ENCODE measurements at places on chromosomes 5 and 9.
A peak's percentile ranks its signal among the peaks of the same experiment; 100 is the strongest.

- no peak for DNase-seq
These were observed 8.5 kb downstream of the SH3PXD2B start for GRCh38 chr5:172445866-172446265.

GRCh38 chr5:67045816-67046740 is 150.5 kb downstream of the CD180 start:
- DNase-seq, result no peak

DNA sequence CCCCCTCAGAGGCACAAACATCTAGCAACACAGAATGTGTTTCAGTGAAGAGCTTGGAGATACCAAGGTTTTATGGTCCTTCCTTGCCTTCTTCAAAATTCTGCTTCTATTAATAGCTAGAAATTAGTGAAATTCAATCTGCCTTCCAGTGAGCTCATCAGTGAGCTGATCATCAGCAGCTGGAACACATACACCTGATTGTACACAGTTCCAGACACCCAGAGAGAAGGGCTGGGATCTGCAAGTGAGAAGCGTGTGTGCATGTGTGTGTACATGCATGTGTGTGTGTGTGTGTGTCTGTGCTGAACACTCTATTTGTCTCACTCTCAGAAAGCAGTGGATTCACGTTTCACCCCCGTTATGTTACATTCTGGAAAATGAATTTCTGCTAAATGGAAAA is 28.5 kb downstream of the CFAP90 start:
- DNase-seq, result no peak

DNA sequence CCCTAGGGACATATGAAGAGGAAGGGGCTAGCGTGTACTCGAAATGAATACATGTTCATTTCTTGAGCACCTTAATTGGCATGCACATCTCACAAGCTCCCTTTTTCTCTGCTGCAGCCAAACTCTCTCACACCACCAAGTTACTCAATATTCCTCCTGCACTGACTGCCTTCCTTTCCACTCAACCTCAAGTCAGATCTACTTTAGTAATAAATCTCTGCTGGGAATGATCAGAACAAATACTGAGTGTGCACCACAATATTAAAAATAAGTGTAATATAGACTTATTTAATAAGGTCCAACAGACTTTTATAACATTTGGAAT is 995.8 kb upstream of the WWC1 start:
- no peak for DNase-seq

- peak; percentile 91 for DNase-seq
These were observed 24.5 kb upstream of the DUSP1 start for GRCh38 chr5:172795318-172795977.

GRCh38 chr9:127489471-127490115 is 38.3 kb downstream of the LRSAM1 start:
- no peak for DNase-seq

DNA sequence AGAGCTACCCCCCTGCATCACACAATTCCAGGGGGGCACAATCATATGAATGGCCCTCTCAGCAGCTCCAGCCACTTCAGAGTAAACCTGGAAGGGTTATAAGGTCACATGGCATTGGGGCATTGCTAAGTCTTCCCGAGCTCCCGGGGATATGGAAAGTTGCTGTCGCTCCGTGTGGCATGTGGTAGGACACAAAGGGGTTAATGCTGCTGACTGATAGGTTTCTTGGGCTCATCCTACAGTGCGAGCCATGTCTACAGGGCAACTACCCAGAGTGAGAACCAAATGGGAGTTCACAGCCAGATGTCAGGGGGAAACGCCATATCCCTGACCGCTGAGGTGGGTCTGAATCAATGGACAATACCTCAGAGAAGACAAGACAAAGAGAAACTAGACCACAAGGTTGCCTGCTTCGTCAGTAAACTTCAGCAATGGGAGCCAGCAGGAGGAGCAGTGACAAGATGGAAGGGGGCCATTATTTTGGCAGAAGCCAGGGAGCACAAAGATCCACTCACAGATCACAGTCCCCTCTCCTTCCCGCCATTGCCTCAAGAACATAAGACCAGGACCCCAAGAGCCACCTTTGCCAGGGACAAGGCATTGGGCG is 52.4 kb upstream of the SHISAL2B start:
- DNase-seq, result no peak

GRCh38 chr9:121196389-121196788 is 5.3 kb downstream of the RAB14 start:
- DNase-seq, result no peak

- no peak for DNase-seq
These were observed 4.6 kb upstream of the MYORG start for GRCh38 chr9:34381323-34381722.

- DNase-seq, result no peak
These were observed 30.5 kb downstream of the ST8SIA4 start for GRCh38 chr5:100872408-100873190.

- DNase-seq, result no peak
These were observed 89.7 kb downstream of the DAP start for GRCh38 chr5:10671041-10672008.

DNA sequence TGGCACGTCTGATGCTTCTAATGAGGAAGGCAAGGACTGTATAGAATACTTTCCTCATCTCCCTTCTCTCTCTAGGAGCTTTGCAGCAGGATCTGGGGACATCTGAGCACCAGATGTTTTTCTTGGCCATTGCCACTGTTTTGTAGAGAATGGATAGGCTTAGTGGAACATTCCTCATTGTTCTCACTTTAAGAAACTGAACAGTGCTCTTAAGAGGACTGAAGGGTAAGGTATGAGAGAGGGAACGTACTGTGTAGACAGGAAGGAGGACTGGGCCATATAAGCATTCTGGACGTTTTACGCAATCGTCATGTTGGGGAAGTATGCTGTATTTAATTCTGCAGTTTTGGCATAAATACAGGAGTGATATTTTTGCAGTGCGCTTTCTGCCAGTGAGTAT is 70.6 kb downstream of the SMARCA2 start:
- no peak for DNase-seq

GRCh38 chr5:135833961-135834638 is 363 bp upstream of the SLC25A48 start:
- no peak for DNase-seq

GRCh38 chr5:95900383-95900958 is 61.2 kb downstream of the ELL2 start:
- peak; percentile 86 for DNase-seq

- no peak for DNase-seq
These were observed 2.9 kb downstream of the FPGS start for GRCh38 chr9:127805620-127806019.

- no peak for DNase-seq
These were observed 223.6 kb upstream of the SGCD start for GRCh38 chr5:156103155-156103885.

GRCh38 chr5:180332861-180333260 is 20.3 kb downstream of the GFPT2 start:
- no peak for DNase-seq

GRCh38 chr9:131717719-131718460 is 22.0 kb downstream of the RAPGEF1 start:
- DNase-seq, result no peak

- no peak for DNase-seq
These were observed 29.7 kb upstream of the C9orf72 start for GRCh38 chr9:27602954-27603353.

GRCh38 chr9:3541206-3541605 is 15.4 kb upstream of the RFX3 start:
- no peak for DNase-seq

DNA sequence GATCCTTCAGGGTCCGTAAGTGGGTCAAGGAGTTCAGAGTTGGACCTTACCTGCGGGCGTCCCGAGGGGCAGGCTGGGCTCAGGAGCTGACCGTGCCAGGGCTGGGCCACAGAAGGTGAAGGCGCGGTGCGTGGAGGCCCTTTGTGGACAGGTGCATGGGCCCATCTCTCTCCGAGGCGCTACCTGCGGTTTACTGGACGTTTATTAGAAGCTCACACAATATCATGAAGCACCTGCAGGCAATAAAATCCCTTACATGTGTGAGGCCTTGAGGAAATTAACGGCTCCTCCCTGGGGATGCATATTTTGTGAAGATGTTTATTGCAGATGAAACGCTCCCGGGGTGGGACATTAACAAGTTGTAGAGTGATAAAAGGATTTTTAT is 79.8 kb upstream of the LMX1B start:
- no peak for DNase-seq

- no peak for DNase-seq
These were observed 81.6 kb downstream of the CTNND2 start for GRCh38 chr5:11822598-11822997.

GRCh38 chr5:93831449-93831848 is 90.0 kb upstream of the POU5F2 start:
- DNase-seq, result no peak

- DNase-seq, result no peak
These were observed 109.0 kb downstream of the MLLT3 start for GRCh38 chr9:20513126-20513913.

- DNase-seq, result no peak
These were observed 190.8 kb downstream of the FANCC start for GRCh38 chr9:95126739-95127138.

DNA sequence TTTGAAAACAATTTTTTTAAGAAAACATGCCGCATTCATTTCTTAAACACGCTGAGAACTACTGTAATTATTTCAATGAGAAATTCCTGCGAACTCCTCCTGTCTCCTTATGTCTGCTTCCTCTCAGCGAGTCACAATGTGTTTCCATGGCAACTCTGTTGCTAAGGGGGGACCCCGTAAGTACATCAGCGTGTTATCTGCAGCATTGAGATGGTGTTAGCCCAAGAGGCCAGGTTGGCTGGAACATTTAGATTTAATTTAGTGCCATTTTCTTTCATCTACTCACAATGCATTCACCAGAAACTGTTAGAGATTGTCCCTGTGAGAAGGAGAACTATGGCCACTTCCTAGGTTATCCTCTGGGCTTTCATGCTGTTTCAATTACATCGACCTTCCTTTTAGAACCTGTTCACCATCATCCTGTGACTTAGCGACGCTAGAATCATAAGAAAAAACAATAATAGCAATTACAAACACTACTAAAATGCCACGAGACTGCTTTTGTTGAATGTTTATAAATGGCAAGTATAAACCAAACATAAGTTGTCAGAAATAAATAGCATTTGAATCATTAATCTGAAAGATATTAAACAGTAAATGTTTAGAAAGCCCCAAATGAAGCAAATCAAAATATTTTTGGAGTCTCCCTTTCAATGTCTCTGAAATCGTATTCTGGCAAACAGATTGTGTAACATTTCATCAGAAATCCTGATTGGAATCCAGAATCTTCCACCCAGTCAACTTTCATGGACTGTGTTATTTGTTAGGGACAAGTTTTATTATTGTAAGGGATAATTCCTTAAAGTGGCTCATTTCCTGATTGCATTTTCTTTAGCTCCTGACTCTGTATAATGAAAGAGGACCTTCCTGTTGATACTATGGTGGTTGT is 39.7 kb upstream of the SHC3 start:
- DNase-seq, result no peak

DNA sequence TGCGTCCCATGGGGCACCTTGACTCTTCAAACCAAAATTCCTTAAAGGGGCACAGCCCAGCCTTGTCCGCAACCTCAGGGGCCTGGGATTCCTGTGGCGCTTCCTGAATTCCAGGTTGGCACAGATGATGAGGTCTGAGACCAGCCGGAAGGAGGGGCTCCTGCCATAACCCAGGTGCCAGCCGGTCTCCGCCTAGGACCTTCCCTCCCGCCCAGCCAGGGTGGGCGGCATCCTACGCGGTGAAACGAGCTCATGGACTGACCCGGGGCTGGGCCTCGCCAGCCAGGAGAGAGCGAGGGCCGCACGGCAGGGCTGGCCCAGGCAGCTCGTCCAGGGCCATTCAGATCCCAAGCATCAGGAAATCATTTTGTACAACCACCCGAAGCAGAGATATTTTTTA is 23.0 kb downstream of the AMBP start:
- DNase-seq, result no peak

DNA sequence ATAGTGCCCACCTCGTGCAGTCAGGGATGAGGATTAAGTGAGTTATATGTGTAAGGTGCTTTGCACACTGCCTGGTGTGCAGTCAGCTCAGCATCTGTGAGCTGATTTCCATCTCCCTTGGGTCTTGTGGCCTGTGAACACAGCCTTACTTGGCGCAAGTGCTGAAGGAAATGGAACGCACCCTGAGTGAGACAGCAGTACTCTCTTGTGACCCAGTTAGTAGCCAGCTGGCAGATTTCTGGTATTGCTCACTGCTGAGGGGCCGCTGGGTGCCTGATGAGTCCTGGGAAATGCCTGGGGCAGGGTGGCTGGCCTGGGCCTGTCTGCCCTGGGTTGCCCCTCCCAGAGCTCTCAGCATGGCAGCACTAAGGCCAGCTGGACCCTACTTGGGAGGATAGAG is 90.9 kb upstream of the BOD1 start:
- DNase-seq, result no peak

DNA sequence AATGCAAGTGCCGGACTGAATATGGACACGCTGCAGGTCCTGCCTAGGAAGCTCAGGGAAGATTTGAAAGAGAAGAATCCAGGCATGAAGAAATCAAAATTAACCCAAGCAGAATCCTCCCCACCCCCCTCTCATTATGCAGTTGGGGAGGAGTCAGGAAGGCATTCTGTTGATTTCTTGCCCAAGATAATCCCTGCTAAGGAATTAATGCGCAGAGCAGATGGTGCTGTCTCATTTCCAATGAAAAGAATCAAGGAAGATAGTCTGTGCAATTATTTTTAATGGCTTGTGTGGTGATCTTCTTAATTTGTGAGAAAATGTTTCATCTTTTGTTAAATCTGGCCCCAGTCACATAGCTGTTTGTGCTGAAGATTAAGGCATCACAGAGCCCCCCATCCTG is 145.0 kb downstream of the ZNF462 start:
- peak; percentile 1 for DNase-seq

DNA sequence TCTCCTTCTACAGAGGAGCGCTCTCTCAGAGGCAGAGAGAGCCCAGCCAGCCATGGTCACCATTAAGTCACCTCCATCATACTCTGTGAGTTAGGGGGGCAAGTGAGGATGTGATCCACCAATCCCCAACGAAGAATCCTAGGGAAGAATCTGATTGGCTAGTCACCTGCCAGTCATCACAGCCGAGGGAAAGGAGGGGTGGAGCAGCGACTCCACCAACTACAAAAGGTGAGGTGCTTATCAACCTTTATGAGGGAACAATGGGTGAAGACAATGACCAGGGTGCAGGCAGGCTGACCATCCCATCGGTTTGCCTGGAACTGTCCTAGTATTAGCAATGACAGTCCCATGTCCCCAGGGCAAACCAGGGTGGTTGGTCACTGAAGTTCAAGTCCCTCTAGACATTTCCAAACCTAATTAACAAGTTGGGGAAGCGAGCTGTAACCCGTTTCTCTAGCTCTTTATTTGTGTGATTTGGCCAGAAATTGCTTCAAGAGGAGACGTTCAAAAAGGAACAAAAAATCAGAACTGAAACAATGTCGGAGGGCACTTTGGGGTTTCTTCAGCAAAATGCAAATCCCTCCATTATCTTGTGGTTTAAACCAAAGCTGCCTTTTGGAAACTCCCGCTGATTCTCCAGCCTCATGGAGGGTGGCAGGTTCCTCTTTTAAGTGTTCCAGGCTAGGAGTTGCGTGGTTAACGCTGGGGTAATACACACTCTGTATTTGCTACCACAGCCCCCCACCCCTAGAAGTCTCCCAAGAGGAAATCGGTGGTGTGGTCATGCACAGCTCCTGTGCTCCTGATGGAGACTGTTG is 18.8 kb upstream of the FCN1 start:
- no peak for DNase-seq
